ENCODE measurements at places on chromosomes 16 and 17.

- no peak for DNase-seq
Observed at GRCh38 chr17:77566566-77567138, 391.9 kb upstream of the TNRC6C start.

DNA sequence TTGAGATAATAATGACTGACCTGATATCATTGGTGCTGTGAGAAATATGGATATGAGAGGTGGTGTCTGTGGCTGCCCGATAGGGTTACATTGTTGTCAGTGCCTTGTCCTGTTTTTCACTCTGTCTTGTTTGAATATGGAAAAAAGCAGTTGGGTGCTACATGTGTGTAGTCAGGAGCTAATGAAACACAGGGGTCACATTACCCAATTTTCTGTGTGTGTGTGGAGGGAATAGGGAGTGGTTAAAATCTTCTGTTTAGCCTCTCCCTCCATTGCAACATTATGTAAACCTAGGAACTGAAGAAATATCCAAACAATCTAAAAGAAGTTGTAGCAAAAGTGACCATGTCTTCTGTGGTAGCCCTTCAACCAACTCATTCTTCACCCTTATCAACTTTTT lies 527.7 kb upstream of the SOX9 start:
- DNase-seq, result no peak

DNA sequence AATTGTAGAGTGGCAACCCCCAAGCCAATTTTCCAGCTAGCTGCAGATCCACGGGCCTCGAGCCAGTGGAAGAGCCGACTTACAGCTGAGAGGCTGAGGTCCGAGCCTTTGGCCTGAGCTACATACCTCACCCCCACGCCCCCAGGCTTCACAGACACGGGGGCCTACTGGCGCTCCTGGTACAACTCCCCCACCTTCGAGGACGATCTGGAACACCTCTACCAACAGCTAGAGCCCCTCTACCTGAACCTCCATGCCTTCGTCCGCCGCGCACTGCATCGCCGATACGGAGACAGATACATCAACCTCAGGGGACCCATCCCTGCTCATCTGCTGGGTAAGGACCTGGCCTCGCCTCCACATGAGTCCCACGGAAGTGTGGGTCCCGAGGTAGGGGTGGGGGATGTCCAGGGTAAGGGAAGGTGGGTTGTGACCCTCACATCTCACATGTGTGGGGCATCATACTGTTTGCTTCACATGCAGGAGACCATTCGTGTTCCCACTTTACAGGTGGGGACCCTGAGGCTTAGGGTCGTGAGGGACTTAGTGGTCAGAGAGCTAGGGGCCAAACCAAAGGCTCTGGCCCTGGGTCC lies 3.4 kb downstream of the ACE start:
- DNase-seq, result no peak

DNA sequence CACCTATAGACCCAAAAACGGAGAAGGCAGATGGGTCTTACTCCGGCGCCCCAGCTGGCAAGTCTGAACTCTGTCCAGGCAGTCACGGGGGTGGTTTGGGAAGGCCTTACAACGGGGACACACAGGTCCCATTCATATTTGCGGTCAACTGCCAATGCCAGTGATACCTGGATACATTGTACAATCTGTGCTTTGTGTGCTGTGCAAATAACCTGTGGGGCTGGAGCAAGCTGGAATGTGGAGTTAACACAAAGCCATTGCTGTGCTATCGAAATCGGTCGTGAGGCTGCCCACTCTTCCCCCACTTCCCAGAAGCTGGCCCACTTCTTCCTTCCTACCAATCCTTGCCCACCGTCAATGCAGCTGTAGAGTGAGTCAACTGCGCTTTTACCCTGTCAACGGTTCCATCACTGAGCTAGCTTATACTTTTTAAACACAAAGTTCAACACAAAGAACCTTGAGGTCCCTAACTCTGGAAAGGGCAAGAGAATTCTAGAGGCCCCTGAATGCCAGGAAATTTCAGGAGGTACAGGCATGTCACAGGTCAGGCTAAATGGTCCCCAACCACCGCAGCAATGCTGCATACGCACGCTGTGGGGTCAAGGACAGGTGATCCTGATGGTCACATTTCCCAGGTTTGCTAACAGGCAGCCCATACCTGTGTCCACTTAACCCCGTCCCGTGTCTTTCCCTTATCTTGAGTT lies 122.8 kb downstream of the ZFHX3 start:
- DNase-seq, result no peak

- no peak for DNase-seq
Observed at GRCh38 chr16:83983491-83983890, 15.4 kb downstream of the NECAB2 start.

- DNase-seq, result no peak
Observed at GRCh38 chr17:82989881-82990280, 89.5 kb upstream of the METRNL start.

- DNase-seq, result peak; percentile 39
Observed at GRCh38 chr17:77437017-77437416, 296.2 kb downstream of the SEC14L1 start.

DNA sequence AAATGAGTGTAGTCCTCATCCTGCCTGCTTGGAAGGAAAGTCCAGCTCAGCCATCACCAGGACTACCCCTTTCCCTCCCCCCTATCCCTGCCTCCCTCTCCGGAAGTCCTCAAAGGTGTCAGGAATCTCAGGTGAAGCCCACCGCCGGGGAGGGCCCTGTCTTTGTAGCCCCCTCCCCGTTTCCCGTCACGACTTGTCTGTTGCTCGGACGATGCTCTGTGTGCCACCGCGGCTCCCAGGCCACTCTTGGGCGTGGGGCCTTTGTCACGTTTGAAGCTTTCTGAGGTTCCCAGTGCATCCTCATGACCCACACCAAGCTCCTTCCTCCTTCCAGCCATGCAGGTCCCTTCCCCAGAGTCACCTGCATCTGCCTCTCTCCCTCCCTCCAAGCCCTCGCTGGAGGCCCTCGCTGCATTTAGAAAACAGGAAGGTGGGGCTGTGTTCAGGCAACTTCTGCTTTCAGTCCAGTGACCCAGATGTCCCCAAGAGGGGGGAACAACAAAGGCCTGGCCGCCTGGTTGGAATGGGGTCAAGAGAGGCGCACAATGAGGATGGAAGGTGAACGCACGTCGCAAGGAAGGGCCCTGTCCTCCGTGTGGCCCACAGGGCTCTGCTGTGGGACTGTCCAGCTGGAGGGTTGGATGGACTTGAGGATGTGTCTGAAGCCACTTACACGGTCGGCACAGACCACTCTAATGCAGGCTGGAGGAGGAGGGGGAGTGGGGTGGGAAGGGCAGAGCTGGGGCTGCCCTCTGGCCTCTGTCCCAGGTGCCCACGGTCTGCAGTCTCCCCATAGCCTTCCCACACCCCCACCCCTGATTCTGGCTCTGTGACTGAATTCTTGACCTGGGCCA lies 59.9 kb downstream of the OR1D5 start:
- DNase-seq, result peak; percentile 65

DNA sequence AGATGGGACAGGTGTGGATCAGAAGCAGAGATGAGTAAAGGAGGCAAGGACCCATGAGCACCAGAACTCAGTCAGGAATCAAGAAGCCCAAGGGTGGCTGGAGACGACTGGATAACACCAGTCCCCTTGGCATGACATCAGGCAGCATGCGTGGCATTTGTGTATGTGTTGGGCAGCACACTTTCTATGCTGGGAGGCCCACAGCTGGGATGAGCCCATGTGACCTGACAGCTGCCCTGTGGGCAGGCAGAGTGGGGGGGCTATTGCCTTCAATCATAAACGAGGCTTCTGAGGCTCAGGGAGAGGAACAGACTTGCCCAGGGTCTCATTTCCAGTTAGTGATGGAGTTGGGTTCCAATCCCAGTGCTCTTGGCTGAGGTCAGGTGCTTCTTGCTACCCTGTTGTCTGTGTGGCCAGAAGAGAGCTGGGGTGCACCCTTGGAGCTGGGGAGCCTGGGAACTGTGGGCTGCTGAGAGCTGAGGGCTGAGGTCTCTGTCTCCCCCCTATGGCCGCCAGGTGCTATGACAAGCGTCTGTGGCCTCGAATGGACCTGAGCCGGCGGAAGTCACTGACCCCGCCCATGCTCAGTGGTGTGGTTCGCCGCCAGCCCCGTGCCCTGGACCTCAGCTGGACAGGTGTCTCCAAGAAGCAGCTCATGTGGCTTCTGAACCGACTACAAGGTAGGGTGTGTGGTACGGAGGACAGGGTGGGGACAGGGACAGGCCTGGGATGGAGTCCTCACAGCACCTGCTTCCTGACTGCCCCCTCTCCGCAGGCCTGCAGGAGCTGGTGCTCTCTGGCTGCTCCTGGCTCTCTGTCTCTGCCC lies 7.1 kb upstream of the ORAI3 start:
- peak; percentile 39 for DNase-seq

DNA sequence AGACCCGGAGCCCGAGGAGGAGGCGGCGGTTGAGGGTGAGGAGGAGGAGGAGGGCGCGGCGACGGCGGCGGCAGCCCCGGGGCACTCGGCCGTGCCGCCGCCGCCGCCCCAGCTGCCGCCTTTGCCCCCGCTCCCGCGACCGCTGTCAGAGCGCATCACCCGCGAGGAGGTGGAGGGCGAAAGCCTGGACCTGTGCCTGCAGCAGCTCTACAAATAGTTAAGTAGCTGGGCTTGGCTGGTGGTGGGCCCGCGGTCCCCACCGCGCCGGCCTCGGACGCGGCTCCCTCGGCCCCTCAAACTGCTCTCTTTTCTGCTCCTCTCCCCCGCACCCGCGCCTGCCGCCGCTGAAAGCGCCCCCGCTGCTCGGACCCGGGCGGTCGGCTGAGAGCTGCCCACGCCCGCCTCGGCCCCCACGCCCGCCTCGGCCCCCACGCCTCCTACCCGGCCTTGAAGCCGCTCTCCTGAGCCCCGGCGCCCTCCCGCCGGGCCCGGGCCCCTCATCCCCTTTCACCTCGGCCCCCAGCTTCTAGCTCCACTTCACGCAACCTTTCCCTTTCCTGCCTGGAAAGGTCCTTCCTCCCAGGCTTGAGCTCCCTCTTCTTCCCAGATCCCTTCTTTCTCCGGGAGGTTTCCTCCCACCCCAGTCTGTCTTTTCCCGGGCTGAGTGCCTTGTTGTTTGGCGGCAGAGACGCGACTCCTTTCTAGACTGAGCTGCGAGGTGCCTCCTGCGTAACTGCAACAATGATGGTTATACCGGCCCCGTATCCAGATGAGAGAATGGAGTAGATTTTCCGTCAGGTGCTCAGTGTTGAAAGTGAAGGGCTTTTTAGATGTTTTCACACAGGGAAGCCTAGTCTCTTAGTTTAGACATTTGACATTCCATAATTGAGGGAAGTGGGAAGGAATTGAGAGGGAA lies 850 bp downstream of the PPM1E start:
- no peak for DNase-seq

DNA sequence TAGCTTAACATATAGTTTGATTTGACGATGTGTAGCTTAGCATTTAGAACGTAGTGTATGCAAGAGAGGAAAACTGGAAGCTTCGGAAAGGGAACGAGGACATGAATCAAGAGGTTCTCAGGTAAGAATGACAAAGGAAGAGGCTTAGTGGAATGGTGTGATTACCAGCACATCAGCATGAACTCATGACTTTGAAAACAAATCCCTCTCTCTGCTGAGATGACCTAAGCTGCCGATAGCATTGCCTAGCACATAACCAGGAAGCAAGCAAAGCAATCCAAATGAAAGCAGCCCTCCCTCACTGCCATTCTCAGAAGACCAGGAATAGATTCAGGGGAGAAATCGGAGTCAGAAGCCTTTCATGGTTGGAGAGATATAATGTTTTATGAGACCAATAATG lies 51.3 kb upstream of the CCL1 start:
- no peak for DNase-seq

DNA sequence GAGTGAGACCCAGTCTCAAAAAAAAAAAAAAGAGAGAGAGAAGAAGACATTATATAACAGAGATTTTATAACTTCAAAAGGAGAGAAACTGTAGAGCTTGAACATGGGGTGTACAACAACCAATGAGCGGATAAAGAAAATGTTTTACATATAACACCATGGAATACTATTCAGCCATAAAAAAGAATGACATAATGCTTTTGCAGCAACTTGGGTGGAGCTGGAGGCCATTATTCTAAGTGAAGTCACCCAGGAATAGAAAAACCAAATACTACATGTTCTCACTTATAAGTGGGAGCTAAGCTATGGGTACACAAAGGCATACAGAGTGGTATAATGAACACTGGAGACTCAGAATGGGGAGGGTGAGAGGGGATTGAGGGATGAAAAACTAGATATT lies 61.1 kb downstream of the CHD9NB start:
- DNase-seq, result no peak

GRCh38 chr16:24839347-24839972 lies 6.3 kb upstream of the SLC5A11 start:
- no peak for DNase-seq

Measured in substantia nigra (tissue), 51 donors.